ENCODE measurements at places on chromosomes 4 and X. TPM values are rescaled to one million over a fixed set of nuclear protein-coding genes. Genes with fewer than 3 reads are reported as not detected.
A peak's percentile ranks its signal among the peaks of the same experiment; 100 is the strongest.

GRCh38 chrX:74277846-74278245 is 26.1 kb upstream of the ZCCHC13 start:
- no peak for DNase-seq

GRCh38 chr4:79042079-79042674 is 102.9 kb upstream of the PAQR3 start:
- peak; percentile 14 for DNase-seq

- DNase-seq, result no peak
Observed at GRCh38 chrX:71164071-71164470, 19.4 kb downstream of the NLGN3 start.

DNA sequence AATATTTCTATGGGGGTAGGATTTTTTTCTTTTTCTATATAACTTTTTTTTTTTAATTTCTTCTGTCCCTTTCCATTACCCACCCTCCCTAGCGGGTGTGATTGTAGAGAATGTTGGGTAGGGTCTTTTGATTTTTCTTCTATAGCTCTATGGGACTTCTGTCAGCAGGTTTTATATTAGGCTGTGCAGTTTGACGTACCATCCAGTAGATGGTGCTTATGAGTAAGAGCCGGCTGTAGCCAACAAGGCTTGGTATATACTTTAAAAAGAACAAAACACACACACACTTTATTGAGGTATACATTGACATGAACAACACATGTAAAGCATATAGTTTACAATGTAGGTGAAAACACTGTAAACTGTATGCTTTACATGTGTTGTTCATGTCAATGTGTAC is 247.9 kb upstream of the POF1B start:
- no peak for DNase-seq

- peak; percentile 58 for DNase-seq
Observed at GRCh38 chr4:8419222-8420041, 21.1 kb downstream of the ACOX3 start.

DNA sequence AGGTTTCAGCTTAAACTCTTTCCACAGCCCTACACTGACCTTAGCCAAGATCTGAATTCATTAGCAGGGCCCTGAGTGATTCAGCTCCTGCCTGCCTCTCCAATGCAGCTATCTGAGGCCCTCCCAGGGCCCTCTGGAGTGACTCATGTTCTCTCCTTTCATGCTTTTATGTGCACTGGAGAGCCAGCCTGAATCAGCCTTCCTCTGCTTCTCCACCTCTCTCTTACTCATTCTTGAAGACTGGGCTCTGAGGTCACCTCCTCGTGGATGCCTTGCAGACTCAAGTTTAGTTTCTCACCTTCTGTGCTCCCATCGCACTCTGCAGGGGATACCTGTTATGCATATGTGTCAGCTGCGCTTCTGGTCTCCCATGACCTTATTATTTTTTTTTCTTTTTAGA is 3.1 kb upstream of the OCIAD2 start:
- DNase-seq, result peak; percentile 95

GRCh38 chr4:119725688-119726330 is 97.2 kb upstream of the PDE5A start:
- no peak for DNase-seq

- no peak for DNase-seq
Observed at GRCh38 chrX:13470685-13470977, 98.8 kb upstream of the EGFL6 start.

- no peak for DNase-seq
Observed at GRCh38 chr4:79425586-79425985, 17.6 kb upstream of the GK2 start.

- DNase-seq, result no peak
Observed at GRCh38 chr4:21991050-21991449, 42.5 kb upstream of the KCNIP4 start.

DNA sequence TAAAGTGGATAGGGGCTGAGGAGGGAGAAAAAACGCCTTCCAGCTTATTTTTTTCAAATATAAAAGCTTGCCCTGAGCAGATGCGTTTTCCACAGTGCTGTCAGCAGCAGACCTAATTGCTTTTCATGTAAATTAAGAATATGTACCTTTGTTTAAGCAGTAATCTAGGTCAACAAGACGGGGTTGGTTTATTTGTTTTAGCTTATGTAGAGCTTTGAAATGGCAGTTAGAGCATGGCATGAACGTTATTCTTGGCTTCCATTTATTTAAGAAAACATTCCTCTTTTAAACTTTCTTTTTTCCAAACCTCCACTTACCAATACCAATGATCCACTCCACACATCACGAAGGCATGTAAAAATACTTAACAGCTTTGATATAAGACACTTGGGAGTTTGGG is 220.3 kb upstream of the TENM3 start:
- no peak for DNase-seq

GRCh38 chrX:134002921-134003615 is 17.7 kb upstream of the GPC3 start:
- peak; percentile 10 for DNase-seq

DNA sequence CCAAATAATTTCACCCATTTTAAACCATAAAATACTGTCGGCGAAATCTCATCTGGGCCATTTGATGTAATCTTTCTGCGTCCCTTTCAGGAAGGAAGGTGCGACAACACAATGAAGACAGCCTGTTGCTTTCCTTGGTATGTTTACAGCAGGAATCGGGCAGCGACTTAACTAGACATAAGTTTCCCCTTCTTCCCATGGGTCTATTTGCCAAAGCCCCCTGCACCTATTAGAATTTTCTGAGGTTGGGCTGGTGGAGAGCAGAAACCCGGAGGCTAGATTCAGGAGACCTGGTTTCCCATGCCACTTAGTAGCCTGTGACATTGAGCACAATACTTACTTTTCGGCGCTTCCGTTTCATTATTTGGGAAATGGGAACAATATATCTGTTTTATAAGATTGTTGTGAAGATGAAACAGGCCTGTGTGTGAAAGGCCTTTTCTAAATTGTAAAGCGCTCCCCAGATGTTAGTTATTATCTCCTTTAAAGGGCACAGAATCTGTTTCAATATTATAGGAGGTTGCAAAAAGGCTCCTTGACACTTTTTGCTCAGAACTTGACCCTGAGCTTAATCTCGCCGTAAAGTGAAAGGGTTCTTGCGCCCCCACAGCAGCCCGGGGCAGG is 552 bp upstream of the AFF1 start:
- no peak for DNase-seq

DNA sequence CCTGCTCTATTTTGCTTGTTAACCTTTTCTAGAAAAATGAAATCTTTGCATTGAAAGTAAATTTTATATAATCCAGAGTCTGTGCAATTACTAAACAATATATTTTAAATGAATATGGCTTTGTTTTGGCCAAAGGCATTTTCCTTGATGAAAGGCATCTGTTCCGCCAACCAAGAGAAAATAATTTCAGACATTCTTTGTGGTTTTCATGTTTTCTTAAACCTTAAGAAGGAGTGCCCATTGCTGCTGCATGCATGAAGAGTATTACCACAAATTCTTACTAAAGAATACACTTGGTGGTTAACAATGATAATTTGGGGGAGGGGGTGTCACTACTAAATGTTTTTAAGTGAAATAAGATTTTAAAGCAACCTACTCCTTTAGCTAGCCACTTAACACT is 2.7 kb upstream of the PDGFC start:
- DNase-seq, result peak; percentile 78

DNA sequence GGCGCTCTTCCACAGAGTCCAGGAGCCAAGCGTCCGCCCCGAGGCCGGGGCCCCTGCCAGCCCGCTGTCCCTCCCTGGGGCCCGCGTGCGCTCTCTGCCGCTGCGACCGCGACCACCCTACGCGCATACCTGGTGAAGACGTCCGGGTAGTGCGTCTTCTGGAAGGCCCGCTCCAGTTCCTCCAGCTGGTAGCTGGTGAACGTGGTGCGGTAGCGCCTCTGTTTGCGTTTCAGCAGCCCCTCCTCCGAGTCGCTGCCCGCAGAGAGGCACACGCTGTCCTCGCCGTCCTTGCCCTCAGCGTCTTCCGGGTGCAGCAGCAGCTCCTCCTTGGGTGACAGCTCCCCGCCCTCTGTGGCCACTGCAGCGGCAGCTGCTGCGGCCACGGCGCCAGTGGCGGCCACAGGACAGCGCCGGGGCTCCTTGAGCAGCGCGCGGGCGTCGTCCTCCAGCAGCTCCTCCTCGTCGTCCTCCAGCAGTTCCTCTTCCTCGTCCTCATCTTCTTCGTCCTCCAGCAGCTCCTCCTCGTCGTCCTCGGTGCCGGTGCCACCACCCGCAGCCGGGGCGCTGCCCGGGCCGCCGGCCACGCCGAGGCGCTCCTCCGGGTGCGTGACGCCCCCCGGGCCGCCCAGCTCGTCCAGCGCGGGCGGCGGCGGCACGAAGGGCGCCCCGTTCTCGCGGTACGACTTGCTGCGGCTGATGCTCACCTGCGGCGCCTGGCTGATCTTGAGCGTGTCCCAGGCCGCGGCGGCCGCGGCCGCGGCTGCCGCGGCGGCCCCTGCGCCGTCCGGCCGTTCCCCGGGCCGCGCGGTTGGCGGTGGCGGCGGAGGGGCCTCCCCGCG is 2.8 kb downstream of the ARX start:
- DNase-seq, result peak; percentile 14

- no peak for DNase-seq
Observed at GRCh38 chrX:149302705-149303104, 202.4 kb downstream of the IDS start.

GRCh38 chrX:15160558-15161095 is 109.3 kb downstream of the ASB9 start:
- DNase-seq, result no peak

- DNase-seq, result no peak
Observed at GRCh38 chrX:84932814-84933213, 70.9 kb upstream of the APOOL start.

DNA sequence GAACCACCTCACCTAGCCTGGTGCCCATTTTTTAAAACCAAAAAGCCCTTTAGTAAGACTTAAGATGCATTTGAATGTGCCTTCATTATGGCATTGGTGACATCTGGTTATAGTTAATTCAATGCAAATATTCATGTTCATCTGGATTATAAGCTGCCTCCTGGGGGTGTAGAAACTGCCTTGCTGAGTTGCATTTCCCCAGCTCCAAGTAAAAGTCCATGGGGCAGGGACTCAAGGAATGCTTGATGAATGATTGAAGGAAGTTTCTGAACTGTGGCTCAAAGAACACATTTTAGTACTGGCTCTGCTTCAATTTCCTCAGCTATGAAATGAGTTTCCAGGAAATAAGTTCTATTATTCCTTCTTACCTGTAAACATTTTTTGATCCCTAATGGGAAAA is 18.5 kb upstream of the RBM47 start:
- DNase-seq, result no peak

DNA sequence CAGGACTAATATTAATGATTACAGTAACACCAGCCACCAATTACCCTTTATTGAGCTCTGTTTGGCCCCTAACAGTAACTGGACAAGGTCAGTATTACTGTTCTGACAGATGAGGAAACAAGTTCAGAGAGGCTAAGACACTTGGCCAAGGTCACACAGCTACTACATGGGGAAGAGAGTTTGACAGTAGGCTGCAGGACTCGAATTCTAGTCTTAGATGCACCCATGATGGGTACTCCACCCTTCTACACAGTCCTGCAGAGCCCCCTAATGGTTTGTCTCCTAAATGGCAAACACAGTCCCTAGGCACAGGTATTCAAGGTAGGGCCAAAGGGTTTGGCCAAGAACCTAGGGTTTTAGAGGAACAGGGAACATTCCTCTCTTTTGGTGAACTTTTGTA is 93.9 kb downstream of the NSUN7 start:
- DNase-seq, result no peak

GRCh38 chrX:34299451-34299967 is 167.4 kb upstream of the FAM47A start:
- no peak for DNase-seq

DNA sequence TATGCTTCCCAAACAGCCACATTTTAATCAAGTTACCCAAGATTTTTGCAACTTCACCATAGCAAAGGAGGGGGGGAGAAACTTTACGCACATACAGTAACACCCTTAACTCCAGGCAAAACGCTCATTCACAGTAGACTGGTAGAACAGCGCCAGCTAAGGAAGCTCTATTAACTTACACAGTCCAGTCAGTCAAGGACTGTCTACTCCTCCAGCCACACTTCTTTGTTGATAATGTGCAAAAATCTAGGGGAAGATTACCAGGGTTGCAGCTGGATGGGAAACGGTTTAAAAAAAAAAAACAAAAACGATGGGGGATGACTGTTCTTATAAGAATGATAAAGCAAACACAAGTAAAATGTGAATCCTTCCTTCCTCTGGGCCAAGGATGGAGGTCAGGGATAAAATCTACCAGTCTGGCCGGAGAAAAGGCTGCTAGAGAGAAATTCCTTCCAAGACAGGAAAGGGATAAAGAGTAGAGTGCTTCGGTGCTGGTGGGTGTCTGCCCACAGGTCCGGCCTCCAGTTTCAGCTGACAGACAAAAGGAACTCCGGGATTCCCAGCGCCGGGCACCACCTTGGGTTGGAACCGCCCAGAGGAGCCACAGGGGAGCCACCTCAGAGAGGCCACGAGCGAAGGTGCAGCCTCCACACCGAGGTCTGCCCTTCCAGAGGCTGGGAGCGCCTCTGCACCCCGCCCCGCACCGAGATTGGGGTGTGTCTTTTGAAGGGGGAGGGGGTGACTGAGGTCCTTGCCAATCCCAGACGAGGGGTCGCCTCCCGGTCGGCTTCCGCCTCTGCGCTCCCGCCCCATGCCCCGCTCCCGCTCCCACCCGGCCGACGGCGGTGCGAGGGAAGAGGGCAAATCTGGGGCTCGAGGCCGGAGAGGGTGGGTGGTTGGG is 811 bp downstream of the ANKRD50 start:
- peak; percentile 67 for DNase-seq

- no peak for DNase-seq
Observed at GRCh38 chrX:150982235-150982787, 824 bp upstream of the HMGB3 start.

DNA sequence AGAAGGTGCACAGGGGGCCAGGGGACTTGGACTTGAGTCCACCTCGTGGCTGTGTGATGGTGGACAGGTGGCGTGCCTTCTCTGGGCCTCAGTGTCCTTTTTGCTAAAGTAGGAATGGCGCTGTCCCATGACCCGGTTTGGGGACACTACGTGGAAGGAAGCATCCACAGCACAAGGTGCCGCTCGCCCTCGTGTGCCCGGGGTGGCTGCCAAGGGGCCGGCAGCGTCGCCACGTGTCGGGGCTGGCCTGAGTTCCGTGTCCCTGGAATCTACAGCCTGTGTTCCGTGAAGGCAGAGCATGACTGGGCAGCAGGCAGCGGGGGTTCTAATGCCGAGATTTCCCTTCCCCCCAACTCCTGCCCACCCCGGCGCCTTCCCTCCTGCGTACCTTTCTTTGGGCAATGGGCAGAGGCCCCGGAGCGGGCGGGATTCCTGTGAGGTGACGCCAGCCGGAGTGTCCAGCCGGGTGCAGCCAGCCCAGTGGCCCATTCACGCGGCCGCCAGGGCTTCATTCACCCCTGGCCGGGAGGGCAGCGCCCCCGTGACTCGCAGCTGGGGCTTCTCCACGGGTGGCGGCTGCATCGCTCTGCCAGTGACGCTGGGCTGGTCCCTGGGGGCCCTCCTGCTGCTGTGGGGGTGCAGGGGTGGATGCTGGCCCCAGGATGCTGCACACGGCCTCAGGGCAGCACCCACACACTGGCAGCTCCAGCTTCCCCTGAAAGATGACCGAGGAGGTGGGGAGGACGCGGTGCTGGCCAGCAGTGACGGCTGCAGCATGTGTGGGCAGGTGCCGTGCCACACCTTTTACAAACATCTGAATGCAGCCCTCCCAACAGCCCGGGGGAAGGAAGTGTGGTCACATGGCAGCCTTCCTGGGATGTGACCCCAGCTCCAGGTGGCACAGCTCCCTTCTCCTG is 21.2 kb downstream of the DOK7 start:
- DNase-seq, result peak; percentile 29

Gene CXXC4
- total RNA-seq, result not detected

Gene SLC38A5
- total RNA-seq, result 0.24 TPM

Gene SLC10A6
- total RNA-seq, result not detected

Gene SPANXN4
- not detected for total RNA-seq

Gene FAT4
- total RNA-seq, result 0.20 TPM

Gene CLDN22
- not detected for total RNA-seq

Gene XK
- under 0.01 TPM for total RNA-seq

Gene IL2RG
- not detected for total RNA-seq

Gene CXCL6
- not detected for total RNA-seq

Gene LRIT3
- not detected for total RNA-seq

Data from RPMI7951 (cell line).